ENCODE measurements at places on chromosomes 1 and 21.

DNA sequence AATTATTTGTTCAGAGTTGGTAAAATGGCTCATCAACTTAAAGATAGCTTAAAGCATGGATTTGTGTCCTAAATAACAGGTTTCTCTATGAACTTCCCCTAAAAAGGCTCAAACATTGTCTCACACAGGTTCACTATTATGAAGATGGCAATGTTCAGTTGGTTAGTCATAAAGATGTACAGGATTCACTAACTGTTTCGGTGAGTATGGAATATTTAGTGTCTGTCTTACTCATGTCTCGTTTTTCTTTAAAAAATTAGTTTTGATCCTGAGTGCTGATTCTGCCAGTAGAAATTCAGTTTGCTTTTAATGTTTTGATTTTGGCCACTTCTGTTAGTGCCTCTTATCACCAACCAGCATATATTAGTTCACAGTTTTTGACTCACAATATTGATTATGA lies 7.5 kb upstream of the MOV10 start:
- no peak for DNase-seq

DNA sequence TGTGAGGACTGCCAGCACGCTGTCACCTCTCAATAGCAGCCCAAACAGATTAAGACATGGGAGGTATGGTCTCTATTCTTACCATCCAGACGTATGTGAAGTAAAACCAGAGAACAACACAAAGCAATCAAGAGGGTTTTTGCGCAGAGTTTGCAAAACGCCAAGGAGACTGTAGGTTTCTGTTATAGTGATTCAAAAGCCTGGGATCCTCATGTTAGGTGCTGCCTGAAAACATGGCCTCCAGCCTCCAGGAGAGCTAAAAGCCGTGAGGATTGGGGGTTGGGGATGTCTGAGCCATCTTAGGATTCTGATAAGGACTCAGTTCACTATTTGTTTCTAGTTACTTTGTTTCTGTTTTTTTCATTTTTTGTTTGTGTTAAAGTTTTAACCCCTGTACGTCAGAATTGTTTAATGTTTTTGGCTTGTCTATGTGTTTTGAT lies 4.2 kb upstream of the CCT8 start:
- DNase-seq: peak; percentile 59

GRCh38 chr1:8326265-8326664 lies 8.4 kb downstream of the SLC45A1 start:
- no peak for DNase-seq

GRCh38 chr1:25881266-25881665 lies 5.8 kb upstream of the PAQR7 start:
- no peak for DNase-seq

GRCh38 chr1:92599184-92599583 lies 112.5 kb upstream of the GFI1 start:
- peak; percentile 54 for DNase-seq

GRCh38 chr21:30793581-30794314 lies 19.3 kb downstream of the KRTAP8-1 start:
- DNase-seq: no peak

DNA sequence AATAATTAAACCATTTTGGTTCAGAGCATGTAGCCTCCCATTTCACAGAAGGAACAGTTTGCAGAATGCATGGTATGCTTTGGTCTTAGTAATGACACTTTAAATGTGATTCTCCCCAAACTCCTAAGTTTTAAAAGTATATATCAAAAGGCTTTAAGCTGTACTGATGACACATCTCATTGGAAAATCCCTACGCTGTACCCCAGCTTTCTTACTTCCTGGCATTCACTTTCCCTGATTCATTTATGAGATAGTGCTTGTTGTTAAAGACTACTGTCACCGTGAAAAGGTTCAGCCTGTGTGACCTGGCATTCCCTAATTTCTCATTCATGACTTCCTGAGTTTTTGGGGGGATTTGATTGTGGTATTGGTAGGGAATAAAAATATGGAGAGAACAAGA lies 53.4 kb downstream of the MPZL1 start:
- no peak for DNase-seq

GRCh38 chr1:52424231-52424636 lies 19.8 kb downstream of the PRPF38A start:
- no peak for DNase-seq

GRCh38 chr1:156933136-156933535 lies 12.7 kb downstream of the LRRC71 start:
- DNase-seq: no peak

- DNase-seq: no peak
Measured at GRCh38 chr1:248831842-248832241, 6.1 kb upstream of the SH3BP5L start.

DNA sequence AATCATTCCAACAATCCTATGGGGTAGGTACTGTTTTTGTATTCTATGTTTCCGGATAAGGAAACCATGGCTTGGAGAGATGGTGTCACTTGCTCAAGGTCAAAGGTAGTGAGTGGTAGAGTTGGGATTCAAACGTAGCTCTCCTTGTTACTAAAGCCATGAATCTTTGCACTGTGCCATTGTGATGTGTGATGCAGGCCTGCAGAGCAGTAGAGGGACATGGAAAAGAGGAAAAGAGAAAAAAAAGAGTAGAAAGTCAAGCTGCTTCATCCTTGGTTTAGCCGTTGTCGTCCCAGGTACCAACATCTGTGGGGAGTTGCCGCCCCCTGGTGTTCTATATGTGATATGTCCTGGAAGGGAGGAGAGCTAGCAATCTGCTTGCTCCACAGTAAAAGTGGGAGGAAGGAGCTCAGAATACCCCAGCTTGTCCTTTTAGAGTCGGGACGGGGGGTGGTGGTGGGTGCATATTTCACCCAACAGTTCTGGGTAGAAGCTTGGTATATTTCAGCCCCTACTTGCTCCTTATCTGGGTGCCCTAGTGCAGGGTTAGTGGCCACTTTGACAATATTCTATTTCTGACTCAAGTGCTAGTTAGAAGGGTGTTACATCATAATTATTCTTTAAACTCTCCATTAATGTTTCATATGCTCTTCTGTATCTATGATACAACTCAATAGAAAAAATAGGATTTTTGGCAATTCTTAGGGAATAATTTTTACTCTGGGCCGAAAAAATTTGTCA lies 98.4 kb downstream of the EBNA1BP2 start:
- DNase-seq: peak; percentile 83

GRCh38 chr1:185044387-185044786 lies 971 bp upstream of the RNF2 start:
- no peak for DNase-seq

GRCh38 chr1:35220976-35221375 lies 28.0 kb upstream of the SFPQ start:
- peak; percentile 71 for DNase-seq

- DNase-seq: no peak
Measured at GRCh38 chr1:171438441-171438840, 46.9 kb upstream of the PRRC2C start.

- no peak for DNase-seq
Measured at GRCh38 chr1:3653286-3653618, 936 bp downstream of the TP73 start.

GRCh38 chr1:28926629-28927265 lies 12.4 kb downstream of the EPB41 start:
- peak; percentile 99 for DNase-seq

DNA sequence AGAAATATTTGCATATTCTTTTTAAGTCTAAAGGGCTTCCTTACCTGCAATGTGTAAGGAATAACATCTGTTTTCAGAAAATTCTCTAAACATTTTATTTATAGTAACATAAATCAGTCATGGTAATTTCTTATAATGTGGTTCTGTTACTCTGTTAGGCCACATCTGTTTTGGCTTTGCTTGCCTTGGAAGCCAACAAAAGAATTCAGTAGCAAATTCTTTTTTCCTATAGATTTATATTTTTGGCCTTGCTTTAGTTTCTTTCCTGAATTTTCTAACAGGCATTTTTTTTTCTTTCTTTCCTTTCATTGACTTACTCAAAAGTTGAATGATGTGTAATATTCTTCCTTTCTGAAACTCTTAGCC lies 72.2 kb downstream of the OSBPL9 start:
- no peak for DNase-seq

DNA sequence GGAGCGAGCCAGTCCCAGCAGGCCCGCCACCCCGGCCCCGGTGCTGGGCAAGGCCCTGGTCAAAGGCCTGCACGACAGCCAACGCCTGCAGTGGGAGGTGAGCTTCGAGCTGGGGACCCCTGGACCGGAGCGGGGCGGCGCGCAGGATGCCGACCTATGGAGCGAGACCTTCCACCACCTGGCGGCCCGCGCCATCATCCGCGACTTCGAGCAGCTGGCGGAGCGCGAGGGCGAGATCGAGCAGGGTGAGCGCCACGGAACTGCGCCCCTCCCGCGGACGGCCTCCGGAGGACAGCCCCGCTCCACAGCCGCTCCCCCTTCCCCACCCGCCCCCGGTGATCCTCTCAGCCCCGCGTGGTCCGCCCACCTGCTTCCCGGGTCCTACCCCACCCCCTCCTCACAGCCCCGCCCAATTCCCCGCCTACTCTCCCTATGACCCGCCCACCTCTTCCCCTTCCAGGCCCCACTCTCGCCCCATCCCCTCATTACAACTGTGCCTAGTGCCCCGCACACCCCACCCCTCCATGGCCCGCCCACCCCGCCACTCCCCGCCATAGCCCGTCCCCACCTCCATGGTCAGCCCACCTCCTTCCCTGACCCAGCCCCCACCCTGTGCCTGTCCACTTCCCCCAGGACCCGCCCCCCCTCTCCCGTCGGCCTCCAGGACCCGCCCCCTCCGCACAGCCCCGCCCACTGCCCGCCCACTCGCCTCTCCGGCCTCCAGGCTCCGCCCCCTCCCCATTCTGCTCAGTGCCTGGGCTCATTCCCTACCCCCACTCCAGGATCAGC lies 52.7 kb downstream of the VWA5B1 start:
- DNase-seq: peak; percentile 70

- no peak for DNase-seq
Measured at GRCh38 chr1:183514235-183514634, 41.9 kb downstream of the SMG7 start.

DNA sequence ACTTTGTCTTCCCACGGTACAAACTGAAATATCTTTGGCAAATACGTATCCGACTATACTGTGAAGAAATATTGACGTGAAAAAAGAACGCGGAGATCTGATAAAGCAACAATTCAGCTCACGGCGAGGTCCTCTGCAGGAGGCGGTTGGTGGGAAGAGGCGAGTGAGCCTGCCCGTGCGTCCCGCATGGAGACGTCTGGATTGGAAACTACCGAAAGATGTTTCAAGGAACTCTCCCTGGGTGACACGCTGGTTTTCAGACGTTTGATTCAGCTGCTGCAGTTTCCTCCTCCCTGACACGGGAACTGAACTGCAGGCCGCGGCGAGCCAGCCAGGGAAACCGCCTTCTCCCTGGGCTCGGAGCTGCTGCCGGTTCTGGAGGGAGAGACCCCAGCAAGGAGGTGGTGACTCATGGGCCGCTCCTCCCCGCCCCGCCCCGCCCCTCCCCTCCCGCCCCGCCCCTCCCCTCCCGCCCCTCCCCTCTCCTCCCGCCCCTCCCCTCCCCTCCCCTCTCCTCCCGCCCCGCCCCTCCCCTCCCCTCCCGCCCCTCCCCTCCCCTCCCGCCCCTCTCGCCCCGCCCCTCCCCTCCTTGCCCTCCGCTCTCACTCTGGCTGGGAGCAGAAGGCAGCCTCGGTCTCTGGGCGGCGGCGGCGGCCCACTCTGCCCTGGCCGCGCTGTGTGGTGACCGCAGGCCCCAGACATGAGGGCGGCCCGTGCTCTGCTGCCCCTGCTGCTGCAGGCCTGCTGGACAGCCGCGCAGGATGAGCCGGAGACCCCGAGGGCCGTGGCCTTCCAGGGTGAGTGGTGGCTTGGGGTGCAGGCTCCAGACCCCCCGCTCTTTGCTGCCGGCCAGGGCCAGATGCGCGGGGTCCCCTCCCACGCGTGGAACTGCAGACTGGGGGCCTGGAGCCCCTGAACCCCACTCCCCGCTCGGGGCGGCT lies at the start of gene COL6A1:
Gene COL6A1 (plus strand): TSS at position 620 of the 941 bp plus-strand sequence. CDS start 81 bp downstream, at position 701.
- peak; percentile 23 for DNase-seq

DNA sequence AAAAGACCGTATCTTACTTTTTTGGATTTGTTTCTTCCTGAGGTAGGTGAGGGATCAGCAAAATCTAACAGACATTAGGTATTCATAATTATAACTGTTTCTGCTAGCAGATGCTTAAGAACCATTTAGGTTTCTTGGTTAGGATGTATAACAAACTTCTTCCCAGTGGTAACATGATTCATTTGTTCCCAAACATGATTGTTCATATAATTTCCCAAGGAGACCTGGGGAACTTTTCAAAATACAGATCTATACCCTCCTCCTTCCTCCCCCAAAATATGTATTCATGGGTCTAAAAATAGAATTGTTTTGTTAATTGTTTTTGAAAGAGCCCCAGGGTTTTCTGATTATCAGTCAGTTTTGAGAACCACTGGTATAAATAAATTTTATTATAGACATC lies 228.2 kb downstream of the COP1 start:
- no peak for DNase-seq

DNA sequence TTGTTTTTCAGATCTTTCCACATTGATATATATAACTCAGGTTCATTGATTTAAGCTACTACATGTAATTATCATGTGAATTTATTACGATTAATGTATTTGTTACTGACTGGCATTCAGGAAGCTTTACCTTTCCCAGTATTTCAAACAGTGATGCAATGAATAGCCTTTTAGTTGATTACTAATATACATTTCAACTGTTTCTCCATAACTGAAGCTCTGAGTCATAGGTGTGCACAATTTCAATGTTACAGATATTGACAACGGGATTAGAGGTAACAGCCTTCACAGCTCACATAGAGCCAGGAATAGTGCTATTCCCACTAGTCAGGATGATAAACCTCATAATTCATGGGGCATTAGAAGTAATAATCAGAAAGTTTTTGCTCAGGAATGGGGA lies 25.1 kb downstream of the RAVER2 start:
- DNase-seq: no peak

- DNase-seq: no peak
Measured at GRCh38 chr1:155744711-155745283, 55.9 kb downstream of the DAP3 start.

- DNase-seq: no peak
Measured at GRCh38 chr1:223525957-223526356, 132.7 kb downstream of the CCDC185 start.

GRCh38 chr1:33045814-33046213 lies 9.1 kb upstream of the AK2 start:
- DNase-seq: no peak
